ENCODE measurements at places on chromosomes 11 and 22.

GRCh38 chr11:3128356-3129180 is 36.5 kb downstream of the OSBPL5 start:
- no peak for DNase-seq

GRCh38 chr11:127037001-127037400 is 36.4 kb upstream of the KIRREL3 start:
- no peak for DNase-seq

- peak; percentile 31 for DNase-seq
Observed at GRCh38 chr11:46352063-46352841, 5.0 kb downstream of the DGKZ start.

DNA sequence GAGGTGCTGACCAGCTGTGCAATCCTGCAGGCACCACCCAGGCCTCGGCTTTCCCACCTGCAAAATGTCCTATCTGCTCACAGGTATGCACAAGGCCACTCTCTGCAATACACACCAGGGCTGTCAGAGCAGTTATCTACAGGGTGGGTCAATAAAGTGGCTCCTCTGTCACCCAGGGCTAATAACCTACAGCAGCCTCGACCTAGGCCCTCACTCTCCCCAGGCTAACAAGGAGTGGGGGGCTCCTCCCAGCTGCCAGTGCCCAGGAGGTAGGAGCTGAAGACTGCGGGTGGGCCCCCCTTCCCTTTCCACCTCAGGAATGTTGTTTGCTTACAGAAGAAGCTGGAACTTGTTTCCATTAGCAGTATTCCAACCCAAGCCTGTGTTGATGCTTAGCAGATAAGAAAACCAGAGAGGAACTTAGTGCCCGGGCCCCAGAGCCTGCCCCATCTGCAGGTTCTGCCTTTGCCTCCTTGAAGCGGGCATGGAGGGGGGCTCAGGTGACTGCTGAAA is 26.8 kb downstream of the MYH9 start:
- DNase-seq = peak; percentile 47

- no peak for DNase-seq
Observed at GRCh38 chr22:50701076-50701419, 28.4 kb downstream of the SHANK3 start.

- DNase-seq = peak; percentile 25
Observed at GRCh38 chr22:33038131-33038772, 19.9 kb downstream of the SYN3 start.

Measured in fibroblast of skin of abdomen (primary cell).